ENCODE measurements at places on chromosomes 12 and 14.

DNA sequence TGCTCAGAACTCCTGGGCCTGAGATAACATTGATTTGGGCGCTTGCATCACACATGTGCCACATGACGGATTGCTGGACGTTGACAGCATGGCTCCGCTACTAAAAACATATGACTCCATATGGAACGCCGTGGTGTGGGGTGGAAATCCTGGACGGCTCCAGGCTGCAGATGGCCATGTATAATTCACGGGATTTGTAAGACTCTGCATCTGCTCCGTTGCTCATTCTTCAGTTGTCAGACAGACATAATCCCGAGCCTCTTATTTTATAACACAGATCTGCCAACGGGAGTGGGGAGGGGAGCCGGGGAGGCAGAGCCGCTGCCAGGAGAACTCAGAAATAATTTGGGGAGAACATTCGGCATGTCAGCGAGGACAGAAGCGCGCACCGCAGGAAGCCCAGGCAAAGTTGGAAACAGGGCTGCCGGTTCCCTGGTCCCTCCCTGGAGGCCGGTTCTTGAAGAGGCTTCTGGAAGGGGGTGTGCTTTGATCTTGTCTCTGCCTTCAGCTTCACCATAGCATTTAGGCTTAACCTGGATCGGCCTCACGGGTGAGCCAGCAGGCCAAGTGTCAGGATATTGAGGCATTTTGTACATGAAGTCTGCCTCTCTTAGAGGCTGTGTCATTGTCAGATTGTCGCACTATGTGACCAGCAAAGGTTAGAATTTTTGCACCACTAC is 45.8 kb upstream of the MYL2 start:
- DNase-seq: no peak

DNA sequence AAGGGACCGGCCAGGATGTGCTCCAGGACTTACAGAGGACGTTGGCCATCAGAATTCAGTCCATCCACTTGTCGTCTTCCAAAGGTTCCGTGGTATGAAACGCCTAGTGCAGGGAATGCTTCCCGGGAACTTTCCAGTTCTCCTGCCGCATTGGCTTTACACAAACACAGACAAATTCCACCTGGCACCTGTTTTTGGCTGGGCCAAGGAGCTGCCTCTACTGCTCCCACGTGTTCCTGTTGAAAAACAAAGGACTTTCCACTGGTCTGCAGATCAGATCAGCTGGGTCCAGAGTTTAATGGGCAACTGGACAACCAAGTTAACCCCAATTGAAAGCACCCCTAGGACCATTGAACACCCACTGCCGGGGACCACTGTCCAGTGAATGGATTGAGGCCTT is 28.0 kb upstream of the PWP1 start:
- no peak for DNase-seq

DNA sequence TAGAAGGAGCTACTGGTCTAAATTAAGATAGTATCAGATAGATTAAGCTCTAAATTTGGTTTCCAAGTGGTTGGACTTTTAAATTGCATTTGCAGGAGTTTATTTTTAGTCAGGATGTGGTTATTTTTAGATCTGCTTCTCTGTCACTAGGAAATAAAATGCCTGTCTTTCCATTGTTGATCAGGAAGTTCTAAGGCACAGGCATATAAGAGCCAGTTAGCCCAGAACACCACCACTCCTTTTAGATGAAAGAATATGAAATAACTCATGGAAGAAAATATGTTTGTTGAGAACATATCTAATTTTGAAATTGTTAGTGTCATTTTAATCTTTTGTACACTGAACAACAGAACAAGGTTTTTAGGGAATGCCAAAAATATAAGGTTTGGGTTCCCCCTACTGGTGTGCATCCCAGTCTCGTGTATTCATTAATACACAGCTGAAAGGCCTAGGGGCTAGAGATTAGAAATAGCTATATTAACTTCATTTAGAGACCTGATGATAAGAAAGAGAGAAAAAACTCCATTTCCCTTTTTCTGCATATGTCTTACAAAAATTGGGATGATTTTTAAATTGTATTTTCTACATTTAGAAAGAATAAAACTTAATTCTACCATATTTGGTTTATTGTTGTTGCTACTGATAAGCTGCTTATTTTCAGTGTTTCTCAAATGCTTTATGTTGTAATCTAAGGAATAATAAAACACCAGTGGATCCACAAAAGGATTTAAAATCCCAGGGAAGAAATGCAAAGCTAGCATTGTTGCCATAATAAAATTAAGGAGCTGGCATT is 67.2 kb downstream of the RIC8B start:
- DNase-seq: no peak

GRCh38 chr12:108642269-108642870 is 8.7 kb upstream of the SELPLG start:
- DNase-seq: no peak

- DNase-seq: no peak
These were observed 1435.7 kb downstream of the LRFN5 start for GRCh38 chr14:43042408-43042807.

GRCh38 chr14:61026526-61026925 is 45.5 kb downstream of the SLC38A6 start:
- no peak for DNase-seq

DNA sequence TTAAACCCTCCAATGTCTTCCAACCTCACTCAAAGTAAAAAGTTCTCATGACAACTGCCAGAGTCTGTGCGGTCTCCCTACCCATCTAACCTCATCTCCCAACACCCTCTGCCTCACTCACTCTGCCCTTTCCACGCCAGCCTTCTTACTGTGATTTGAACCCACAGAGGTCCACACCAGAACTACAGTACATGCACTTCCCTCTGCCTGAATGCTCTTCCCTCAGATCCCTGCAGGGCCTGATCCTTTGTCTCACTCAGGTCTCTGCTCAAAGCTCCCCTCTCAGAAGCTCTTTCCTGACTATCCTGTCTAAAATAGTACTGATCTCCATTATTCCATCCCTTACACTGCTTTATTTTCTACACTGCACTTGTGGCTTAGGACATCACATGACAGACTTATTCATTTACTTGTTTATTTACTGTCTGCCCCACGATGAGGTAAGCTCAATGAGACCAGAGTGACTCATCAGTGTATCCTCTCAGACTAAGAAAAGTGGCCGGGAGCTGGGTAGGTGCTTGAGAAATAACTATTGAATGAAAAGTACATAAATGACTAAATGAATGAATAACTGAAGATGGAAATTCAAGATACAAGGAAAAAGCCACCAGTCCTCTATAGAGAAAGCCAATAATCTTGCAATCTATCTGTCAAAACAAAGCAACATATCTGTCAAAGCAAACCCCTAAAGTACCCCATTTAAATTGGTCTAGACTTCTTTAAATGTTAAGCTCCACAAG is 17.1 kb downstream of the POMT2 start:
- no peak for DNase-seq

- no peak for DNase-seq
These were observed 1.8 kb downstream of the IGF1 start for GRCh38 chr12:102478405-102479098.

GRCh38 chr12:27780612-27781408 is 774 bp upstream of the MANSC4 start:
- DNase-seq: no peak

DNA sequence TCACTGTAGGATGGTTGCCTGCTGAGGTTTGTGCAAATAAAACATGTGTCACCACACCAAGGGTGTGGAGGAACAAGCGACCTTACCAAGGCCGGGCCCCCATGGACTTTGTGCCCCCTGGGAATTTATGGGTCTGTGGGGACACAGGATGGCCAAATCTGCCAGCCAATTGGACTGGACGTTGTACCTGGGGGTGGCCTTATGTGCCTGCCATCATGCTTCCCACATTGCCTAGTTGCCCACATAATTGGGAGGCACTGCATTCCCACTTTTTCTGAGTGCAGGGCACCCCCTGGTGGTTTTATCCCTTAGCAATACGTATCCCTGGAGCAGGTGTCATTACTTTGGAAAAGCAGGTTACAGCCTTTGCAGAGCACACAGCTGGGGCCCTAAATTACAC is 92.6 kb upstream of the TMPO start:
- no peak for DNase-seq

GRCh38 chr12:74538491-74539258 is 1.0 kb downstream of the ATXN7L3B start:
- DNase-seq: no peak

DNA sequence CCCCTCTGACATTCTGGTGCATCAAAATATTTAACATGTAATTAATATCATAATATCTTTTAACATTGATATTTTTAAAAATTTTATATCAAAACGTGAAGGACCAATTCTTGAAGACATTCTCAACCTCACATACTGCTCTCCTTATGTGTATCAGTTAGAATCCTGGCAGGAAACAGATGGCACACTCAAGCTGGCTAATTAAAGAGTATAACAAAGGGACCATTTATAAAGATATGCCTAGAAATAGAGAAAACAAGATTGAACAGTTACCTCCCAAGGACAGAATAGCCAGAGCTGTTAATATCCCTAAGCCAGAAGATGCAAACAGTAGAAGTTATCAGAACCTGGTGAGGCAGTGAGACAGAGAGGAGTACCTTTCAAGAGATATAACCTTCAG is 368.7 kb downstream of the NELL2 start:
- DNase-seq: no peak

- DNase-seq: no peak
These were observed 611.9 kb upstream of the TBX3 start for GRCh38 chr12:115295886-115296285.

DNA sequence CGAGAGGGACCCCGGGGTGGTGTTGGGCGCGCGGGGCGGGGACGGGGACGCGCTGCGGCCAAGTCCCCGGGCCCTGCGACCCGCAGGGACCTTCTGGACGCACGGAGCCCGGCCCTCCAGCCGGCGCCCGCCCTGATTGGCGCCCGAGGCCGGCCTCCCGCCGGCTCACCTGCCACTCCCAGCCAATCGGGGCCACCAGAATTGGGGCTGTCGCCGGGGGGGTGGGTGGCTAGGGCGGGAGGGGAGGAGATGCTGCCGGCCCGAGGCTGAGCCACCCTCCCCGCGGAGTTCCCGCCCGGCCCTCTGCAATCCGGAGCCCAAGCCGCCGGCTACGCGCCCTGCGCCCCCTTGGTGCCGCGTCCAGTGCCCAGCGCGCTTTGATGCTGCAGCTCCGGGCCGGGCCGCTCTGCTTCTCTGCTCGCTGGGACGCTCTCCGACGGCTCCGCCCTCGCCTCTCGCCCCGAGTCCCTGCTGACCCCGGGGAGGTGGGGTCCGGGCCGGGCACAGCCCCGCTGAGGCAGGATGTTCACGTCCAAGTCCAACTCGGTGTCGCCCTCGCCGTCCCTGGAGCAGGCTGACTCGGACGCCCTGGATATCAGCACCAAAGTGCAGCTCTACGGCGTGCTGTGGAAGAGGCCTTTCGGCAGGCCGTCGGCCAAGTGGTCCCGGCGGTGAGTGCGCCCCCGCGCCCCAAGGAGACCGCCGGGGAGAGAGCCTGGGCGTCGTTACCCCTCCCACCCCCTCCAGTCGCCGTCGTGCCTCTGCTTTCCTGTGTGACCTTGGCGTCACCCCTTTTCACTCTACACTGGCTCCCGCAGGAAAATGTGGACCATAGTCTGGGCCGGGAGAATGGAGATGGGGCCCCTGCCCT is at the start of gene PLEKHD1:
PLEKHD1 (plus strand) TSS at position 285 of the 871 bp plus-strand sequence; CDS start at position 523, 238 bp downstream.
- DNase-seq: no peak

DNA sequence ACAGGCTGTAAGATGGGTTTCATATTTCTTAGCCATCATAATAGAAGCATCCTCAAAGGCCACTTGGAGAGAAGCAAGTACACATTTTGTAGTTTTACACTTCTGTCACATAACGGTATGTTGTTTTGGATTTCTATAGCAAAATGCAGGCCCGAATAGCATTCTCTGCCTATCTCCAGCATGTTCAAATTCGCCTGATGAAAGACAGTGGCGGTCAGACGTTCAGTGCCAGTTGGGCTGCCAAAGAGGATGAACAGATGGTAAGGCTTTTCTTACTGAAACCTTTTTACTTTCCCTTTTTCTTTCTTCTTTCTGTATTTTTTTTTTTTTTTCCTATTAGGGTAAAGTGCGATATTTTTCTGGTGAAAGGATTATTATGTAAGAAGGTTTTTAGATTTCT is 110.5 kb downstream of the TTLL5 start:
- no peak for DNase-seq

DNA sequence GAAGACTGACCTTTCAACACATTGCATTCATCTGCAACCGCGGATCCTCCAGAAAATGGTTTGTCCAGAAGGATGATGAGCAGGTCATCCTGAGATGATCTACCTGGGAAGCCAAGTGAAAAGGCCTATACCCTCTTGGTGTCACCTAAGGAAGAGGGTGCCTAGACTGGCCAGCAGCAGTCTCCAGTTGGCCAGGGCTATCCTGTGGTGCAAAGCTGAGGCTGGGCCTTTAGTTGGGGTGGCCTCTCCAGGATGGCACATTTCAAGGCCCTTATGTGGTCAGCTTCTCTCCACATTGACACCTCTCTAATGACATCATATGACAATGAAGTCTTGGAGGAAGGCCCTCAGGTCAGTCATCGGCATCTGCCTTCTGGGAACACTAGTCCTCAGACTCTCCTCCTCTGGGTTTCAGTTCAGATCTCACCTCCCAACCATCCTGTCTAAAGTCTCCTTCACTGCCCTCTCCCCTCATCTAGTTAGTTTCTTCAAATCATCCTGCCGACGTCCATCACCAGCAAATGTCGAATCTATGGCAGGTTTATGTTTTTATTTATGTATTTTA is 3.3 kb upstream of the SLC22A17 start:
- DNase-seq: no peak

DNA sequence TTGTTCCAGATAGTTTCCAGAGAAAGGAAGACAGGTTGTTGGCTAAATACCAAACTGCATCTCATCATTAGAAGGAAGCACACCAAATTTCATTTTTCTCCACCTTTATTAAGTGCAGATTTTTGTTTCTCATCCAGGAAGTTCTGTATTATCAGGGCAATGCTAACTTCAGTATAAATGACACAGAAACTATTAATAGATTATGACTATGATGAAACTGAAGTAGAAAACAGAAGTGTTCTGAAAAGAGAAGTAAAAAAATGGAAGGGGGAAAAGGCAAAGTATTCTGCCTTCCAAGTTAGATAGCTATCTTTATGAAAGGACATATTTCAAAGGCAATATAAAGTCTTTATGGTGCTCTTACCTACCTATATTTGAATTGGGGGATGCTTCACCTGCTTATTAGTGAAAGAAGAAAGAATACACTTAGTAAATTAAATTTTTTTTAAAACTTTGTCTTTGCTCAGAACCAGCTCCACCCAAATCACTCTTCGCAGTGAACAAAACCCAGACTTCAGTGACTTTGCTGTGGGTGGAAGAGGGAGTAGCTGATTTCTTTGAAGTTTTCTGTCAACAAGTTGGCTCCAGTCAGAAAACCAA is 223.9 kb downstream of the PTPRO start:
- no peak for DNase-seq

DNA sequence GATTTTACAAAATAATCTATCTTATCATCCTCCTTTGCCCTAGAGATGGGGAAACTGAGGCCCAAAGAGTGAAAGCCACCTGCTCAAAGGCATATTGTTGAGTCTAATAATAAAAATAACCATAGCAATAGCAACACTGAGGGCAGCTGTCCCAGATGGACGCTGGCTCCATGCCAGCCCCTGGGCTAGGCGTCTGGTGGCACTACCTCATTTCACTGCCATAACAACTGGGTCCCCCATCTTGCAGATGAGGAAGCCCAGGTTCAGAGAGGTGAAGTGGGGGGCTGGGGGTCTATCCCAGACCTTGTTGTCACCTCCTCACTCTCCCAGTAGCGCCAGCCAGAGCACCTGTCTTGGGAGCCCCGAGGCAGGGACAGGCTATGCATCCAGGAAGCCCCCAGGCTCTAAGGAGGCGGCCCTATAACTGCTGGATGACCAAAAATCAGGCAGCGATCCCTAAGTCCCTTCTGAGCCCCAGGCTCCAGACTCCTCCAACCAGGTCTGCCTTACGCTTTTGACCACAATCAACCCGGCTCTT is 12.8 kb downstream of the BDKRB2 start:
- DNase-seq: no peak

Measured in anterior cingulate cortex (tissue), 58 donors.